IPS DF 6.9 (cell line): ENCODE measurements at places on chromosomes 3 and 15.

DNA sequence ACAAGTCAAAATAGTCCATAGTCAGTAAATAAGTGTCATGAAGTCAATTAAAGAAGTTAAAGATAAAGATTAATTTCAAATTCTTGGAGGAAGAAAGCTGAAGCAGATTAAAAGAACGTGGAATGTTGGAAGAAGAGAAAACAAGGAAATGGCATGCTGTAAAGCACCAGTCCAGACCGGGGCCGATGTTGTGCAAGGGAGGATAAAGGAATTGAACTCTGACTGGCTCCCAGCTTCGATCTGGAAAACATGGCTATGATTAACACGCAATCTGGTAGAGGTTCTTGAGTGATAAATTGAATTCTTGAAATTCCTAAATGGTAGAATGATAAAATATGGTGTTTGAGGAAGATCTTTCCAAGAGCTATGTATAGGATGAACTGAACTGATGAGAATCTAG is 194.4 kb downstream of the MEIS2 start:
- DNase-seq, result no peak

GRCh38 chr3:141129049-141129448 is 77.9 kb downstream of the SPSB4 start:
- DNase-seq, result no peak

GRCh38 chr3:101484805-101485620 is 28.0 kb downstream of the SENP7 start:
- DNase-seq, result no peak

GRCh38 chr3:54792584-54792983 is 135.3 kb downstream of the LRTM1 start:
- DNase-seq, result no peak

DNA sequence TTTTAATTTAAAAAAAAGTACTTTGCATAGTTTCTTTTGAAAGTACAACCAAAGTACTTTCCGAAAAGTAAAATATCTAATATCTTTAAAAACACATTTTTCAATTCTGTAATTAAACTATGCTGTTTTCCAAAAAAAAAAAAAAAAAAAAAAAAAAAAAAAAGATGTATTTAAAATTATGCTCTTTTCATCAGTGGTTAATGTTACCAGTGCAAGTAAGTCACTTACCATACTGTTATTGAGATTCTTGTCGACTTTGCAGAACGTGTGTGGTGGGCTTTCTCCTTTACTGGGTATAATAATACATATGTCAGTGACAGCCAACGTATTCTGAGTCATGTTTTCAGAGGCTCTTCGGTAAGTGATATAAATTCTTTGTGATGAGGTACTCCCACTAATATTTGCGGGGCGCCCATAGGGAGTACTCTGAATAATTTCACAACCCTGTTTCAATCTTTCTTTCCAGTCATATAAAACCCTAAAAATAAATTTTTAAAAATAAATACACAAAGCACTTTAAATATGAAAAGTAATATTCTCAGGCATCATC is 39.9 kb downstream of the DENND4A start:
- no peak for DNase-seq

- no peak for DNase-seq
Measured at GRCh38 chr3:45552794-45553371, 41.7 kb upstream of the LIMD1 start.

- no peak for DNase-seq
Measured at GRCh38 chr15:29242456-29243242, 27.0 kb downstream of the NSMCE3 start.

- no peak for DNase-seq
Measured at GRCh38 chr3:102200126-102200525, 234.7 kb upstream of the ZPLD1 start.

- no peak for DNase-seq
Measured at GRCh38 chr15:58555162-58556027, 123.6 kb downstream of the LIPC start.

GRCh38 chr3:134839990-134840389 is 44.9 kb downstream of the EPHB1 start:
- DNase-seq, result no peak

- no peak for DNase-seq
Measured at GRCh38 chr15:81575436-81576123, 201.6 kb upstream of the TMC3 start.

- no peak for DNase-seq
Measured at GRCh38 chr15:62828364-62828763, 214.2 kb upstream of the TPM1 start.

GRCh38 chr15:31294067-31294466 is 32.6 kb upstream of the KLF13 start:
- DNase-seq, result no peak

DNA sequence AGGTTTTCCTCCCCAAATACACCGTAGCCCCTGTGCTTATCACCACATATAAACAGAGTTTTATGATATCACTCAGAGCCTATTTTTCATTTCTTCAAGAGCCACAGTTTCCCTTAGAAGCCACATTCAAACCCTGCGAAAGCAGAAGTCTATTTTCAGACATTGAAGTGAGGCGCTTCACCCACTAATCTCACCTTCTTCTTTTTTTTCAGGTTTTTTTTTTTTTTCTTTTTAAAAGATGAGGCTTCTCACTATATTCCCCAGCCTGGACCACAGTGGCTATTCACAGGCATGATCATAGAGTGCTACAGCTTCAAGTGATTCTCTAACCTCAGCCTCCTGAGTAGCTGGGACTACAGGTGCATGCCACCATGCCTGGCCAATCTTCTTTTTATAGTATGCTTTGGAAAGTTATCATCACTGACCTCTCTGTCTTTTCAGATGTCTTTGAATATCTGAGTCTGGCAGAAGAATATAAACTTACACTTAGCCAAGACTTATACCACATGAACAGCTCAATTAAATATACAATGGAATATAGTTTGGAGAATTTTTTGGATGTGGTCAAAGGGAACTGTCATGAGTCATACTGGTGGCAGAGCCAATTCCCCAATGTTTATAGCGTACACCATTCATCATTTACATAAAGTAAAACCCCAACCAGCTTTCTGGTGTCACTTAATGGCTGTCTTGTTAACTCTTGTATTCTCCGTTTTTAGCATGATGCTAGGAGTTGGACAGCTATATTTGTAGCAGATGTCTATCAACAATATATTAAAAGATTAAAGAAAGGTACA is 59.7 kb upstream of the CCDC50 start:
- DNase-seq, result no peak

DNA sequence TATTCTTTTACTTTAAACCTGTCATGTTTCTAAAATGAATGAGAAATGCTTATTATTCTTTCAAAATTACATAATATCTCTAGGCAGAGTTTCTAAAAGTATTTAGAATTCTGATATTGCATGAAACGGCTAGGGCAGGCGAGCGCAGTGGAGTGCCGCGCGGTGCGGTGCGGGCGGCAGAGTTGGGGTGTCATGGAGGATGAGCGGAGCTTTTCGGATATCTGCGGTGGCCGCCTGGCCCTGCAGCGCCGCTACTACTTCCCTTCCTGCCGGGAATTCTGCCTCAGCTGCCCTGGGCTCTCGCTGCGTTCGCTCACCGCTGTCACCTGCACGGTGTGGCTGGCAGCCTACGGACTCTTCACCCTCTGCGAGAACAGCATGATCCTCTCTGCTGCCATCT is 12.6 kb downstream of the BNIP2 start:
- DNase-seq, result no peak

- no peak for DNase-seq
Measured at GRCh38 chr3:186214670-186215069, 105.8 kb upstream of the ETV5 start.

DNA sequence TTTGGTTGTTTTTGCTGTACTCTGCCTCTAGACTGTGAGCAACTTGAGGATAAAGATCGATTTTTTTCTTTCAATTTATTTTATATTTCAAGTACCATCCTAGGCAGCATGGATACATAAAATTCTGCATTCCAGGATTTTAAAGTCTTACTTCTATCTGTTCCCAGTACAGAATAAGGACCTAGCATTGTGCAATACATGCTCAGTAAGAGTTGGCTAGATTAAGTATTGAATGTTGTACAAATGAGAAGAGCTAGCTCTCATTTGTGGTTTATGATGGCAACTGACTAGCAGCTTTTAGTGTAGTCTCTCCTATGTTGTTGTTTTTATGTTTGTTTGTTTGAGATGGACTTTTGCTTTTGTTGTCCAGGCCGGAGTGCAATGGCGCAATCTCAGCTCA is 222.7 kb downstream of the TP63 start:
- no peak for DNase-seq

DNA sequence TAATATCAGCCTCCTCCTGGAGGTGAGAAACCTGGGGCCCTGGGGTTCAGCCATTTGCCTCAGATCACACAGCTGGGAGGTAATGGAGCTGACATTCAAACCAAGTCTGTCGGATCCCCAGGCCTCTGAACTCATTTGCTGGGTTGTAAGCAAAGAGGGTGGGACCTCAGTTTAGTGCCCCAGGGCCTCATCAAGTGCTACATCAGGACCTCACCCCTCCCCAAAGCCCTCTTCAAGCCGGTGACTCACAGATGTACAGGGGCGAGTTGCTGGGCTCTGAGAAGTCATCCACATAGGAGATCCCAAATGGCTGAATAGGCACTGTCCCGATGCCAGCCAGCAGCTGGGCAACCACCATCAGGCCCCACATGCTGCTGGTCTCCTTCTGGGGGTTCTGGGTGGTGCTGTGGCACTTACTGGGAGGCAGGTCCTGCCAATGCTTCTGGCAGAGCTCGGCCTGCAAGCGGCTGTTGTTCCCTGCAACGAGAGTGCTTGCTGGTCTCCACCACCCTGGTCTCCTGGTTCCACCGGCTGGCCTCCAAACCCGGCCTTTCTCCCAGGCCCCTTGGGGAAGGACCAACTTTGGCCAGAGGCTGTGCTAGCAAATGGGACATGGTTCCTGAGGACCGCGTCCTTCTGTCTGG is 59.2 kb upstream of the RAB6B start:
- no peak for DNase-seq

DNA sequence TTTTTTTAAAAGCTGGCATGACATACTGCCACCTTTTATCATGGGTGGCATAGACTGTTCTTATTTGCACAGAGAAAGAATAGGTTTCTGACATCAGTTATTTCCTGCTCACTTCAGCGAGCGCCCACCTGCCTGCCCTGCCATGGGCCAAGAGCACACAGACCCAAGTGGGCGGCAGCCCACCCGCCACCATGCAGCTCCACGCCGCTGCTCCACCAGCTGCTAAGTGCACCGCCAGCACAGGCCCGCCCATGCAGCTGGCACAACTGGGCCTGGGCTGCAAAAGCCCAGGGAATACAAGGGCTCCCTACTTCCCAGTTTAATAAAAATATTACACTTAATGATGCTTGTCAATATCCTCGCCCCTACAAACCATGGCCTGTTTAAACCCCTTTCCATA is 15.4 kb downstream of the ZNF148 start:
- no peak for DNase-seq

GRCh38 chr3:129783470-129783869 is 110.0 kb downstream of the TMCC1 start:
- DNase-seq, result no peak
